ENCODE measurements at places on chromosomes 4 and X.

DNA sequence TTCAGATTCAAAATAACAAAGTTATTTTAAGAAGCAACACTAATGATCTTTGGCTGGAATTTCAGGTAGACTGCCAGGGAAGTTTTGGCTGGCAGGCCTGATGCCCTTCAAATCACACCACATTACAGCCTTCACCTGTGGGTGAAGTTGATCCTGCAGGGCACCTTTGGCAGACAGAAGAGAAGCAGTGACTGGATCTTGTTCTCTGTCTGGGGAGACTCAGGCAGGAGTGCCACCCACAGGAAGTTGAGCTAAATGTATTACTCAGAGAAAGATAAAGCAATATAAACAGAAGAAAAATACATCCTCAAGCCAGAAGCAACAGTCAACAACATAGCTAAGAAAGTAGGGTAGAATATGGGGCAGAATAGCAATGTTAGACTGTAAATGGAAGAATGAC lies 12.8 kb upstream of the CFAP299 start:
- no peak for DNase-seq

- no peak for DNase-seq
Observed at GRCh38 chr4:22672519-22672918, 20.2 kb upstream of the GBA3 start.

DNA sequence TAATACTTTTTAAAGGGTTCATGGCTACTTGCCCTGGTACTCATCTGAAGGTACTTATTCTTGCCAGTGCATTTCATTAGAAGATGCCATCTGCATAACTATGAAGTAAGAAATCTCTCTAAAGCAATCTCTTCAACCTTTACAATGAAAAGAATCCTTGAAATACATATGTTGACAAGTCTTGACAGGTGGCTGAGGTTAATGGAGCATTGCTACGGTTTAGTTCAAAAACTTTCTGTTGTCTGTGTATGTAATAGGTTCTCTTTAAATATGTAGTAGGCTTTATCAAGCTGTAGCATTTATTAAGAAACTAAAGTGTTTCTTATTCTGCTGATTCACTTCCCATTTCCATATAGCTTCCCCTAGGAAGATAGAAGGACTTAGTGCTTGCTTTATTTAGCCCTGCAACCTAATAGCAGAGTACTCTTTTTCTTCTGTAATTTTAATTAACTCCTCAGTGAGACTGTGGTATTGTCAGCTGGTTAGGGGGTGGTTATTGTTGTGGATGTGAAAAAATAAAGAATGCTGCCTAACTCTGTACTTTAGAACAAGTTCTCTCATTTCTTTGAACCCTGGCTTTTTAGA lies 39.3 kb downstream of the SLAIN2 start:
- DNase-seq: no peak

GRCh38 chr4:142324572-142324971 lies 521.5 kb downstream of the INPP4B start:
- no peak for DNase-seq

- no peak for DNase-seq
Observed at GRCh38 chr4:21778702-21779101, 169.9 kb downstream of the KCNIP4 start.

GRCh38 chrX:10981506-10981905 lies 129.6 kb upstream of the HCCS start:
- DNase-seq: no peak

DNA sequence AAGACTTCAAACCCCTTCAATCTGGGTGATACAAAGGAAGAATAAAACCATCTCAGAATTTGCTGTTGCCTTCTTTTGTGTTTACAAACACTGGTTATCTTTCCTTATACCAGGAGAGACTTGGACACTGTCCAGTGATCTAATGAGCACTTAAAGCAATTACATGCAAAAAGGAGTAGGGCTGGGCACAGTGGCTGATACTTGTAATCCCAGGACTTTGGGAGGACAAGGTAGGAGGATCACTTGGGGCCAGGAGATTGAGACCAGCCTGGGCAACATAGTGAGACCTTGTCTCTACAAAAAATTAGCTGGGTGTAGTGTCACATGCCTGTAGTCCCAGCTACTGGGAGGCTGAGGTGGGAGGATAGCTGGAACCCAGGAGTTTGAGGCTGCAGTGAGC lies 95.7 kb upstream of the DRD5 start:
- peak; percentile 28 for DNase-seq
